Stimulated activated CD8-positive, alpha-beta memory T cell treated with anti-CD3 and anti-CD28 coated beads, Interleukin-15, amount 100 ng/mL, for 1 hour (primary cell): ENCODE measurements at places on chromosomes 6 and 20.

- DNase-seq: no peak
These were observed 18.7 kb upstream of the YWHAB start for GRCh38 chr20:44866703-44867335.

DNA sequence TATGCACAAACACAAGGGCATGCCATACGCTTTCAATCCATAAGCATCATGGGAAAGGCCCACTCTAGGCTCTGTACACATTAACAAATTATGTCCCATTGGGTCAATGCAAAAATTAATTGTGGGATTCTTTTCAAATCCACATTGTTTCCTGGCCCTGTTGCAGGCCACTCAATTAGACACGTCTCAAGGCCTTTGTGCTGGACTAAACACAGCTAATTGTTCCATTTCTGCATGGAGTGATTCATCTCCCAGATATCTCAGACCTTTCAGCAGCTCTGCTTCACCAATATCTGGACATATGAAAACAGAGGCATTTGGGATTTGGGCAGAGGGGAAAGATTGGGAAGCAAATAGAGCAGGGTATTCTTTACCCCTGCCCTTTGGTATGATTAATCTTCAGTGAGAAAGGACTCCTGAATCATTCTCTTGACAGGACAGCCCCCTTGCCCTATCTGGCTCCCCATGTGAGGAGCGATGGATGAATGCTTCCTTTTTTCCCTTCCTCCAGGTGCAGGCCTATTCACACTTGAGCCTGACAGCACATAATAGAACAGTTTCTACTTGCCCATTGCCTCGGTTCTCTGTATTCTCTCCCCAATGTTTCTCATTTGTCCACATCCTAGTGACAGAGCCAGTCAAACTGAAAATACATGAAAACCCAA lies 547.6 kb downstream of the HAO1 start:
- DNase-seq: no peak

DNA sequence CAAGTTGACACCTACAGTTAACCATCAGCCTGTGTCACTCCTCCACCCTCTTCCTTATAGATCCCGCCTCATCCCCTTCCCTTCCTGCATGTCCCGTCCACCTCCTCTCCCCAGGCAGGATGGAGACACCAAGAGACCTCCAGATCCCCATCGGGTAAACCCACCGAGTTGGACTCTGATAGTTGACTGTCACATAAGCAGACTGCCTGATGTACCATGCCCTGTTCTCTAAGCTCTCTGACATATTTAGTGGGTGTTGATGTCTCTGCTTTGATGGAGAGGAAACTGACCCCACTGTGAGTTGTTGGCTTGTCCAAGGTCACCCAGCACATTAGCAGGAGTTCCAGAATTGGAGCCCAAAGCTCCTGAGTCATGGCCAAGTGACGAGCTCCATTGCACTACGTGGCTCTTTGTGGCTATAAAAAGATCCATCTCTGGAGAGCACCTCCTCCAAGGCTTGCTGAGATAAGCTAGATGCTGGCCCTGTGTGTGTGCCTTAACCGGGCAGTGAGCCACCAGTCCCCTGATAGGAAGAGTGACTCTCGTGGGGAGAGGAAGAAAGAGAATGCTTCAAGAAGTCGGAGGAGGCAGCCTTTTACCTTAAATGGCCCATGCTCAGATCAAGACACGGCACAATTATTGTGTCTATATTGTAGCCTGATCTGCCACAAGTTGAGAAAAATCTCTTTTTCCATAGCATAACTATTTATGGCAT lies 236.0 kb upstream of the ECI2 start:
- DNase-seq: no peak

DNA sequence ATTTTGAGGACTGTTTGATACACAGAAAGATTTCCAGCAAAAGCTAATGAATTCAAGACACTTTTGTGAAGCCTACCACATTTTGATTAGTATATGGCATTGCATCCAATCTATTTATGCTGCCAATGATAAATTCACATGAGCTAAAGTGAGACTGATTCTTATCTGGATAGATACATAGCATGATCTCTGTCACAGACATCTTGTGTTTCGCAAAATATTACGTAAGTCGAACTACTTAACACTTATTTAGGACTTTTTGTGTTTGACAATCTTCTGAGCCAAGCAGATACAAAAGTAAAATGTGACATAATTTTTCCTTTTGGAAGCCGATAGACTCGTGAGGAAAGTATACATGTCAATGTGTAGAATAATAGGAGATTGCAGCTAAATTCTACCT lies 251.6 kb downstream of the HACE1 start:
- no peak for DNase-seq

DNA sequence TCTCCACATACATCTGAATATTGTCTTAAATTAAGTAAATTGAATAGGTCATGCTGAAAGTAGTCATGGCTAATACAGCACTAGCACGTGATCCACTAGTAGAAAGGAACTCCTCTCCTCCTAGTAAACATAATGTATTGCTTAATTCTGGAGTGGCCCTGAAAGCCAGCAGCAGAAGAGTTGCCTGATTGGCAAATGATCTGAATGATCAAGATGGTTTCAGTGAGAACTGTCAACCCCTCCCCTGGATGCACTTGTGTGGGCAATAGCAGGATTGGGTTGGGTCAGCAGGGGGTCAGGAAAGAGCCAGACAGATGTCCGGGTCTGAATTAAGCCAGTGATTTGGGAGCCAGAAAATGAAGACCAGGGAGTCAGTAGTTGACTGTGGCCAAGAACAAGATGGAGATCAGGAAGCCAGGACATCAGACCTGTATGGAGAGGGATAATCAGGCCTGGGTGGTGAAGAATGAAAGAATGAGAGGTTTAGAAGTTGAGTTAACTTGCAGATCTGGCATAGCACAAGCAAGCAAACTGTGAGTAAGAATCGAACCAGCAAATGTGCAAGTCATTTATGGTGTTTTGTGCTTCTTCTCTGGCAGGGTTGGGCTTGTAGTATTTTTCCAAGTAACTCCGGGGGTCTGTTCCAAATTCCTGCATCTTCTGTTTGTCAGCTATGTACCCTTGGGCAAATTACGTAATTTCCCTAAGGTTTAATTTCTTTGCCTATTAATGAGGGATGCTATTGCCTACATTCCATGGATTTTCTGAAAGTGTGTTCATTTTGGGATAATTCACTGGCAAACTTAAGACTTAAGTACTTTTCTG lies 304.9 kb downstream of the CD109 start:
- DNase-seq: no peak

DNA sequence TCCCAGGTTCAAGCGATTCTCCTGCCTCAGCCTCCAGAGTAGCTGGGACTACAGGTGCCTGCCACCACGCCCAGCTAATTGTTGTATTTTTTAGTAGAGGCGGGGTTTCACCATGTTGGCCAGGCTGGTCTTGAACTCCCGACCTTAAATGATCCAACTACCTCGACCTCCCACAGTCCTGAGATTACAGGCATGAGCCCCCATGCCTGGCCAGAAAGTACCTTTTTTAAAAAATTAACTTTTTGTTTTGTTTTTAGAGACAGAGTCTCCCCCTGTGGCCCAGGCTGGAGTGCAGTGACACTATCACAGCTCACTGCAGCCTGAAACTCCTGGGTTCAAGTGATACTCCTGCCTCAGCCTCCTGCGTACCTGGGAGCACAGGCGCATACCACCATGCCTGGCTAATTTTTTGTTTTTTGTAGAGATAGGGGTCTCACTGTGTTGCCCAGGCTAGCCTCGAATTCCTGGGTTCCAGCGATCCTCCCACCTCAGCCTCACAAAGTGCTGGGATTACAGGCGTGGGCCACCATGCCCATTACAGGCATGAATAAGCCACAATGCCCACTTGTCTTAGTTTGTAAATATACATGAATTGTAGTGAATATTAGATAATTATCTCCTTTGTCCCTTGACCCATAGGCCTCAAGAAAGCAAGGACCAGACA lies 17.4 kb upstream of the EEF1A1 start:
- DNase-seq: no peak

- DNase-seq: no peak
These were observed 118.8 kb downstream of the RALGAPA2 start for GRCh38 chr20:20593447-20594170.

DNA sequence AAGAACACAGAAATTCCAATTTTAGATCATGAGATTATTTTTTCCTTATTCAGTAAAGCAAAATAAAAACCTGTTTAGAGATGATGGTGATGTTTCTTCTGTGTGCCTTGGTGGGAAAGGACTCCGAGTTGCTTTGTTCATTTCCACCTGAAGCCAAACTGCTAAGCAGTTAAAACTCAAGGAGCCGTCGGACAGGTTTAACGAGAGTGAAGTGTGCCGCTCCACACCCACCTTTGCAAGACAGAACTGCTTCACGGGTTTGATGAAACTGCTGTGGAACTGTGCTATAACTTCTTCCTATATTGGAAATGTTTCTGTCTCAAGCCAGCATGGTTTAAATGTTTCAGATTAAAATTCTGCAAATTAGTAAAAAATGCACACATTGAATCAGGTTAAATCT lies 9.2 kb upstream of the DSP start:
- DNase-seq: no peak

DNA sequence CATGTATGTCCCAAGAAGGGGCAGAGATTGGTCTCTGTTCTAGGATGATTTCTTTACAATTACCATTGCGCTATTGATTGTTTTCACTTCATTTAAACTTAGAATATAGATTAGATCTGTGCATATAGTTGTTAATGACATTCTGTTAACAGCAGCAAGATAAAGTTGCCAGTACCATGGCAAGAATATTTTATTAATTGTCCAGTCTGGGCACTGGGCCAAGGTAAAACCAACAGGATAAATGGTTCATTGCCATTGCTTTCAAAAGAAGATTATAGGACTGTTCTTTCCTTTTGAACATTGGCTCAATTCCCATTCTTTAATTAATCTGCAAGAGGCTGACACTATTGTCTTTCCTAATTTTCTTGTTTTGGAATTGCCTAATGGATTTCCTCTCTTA lies 592.4 kb downstream of the RFPL4B start:
- DNase-seq: no peak

GRCh38 chr6:88683734-88684133 lies 279.7 kb downstream of the RNGTT start:
- DNase-seq: no peak

- DNase-seq: no peak
These were observed 396.5 kb downstream of the RNGTT start for GRCh38 chr6:88566746-88567534.

- DNase-seq: no peak
These were observed 88.9 kb downstream of the GINS1 start for GRCh38 chr20:25496165-25496967.

DNA sequence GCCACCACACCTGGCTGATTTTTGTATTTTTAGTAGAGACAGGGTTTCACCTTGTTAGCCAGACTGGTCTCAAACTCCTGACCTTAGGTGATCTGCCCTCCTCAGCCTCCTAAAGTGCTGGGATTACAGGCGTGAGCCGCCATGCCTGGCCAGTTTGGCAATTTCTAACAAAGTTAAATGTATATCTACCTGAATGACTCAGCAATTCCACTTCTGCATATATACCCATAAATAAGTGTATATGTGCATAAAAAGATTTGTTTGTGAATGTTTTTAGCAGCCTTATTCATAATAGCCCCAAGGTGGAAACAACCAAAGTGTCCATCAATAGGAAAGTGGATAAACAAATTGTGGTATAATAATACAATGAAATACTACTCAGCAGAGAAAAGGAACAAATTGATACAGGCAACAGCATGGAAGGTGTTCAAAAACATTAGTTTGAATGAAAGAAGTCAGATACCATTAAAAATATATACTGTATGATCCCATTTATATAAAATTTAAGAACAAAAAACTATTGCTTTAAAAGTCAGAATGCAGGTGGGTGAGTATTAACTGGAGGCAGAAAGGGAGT lies 44.3 kb upstream of the KIF13A start:
- DNase-seq: no peak

- no peak for DNase-seq
These were observed 834 bp upstream of the CTSZ start for GRCh38 chr20:59007665-59008511.

GRCh38 chr6:113181164-113181563 lies 676.0 kb upstream of the MARCKS start:
- no peak for DNase-seq

GRCh38 chr6:89204096-89204495 lies 13.1 kb downstream of the GABRR1 start:
- DNase-seq: no peak

GRCh38 chr20:59378966-59379365 lies 78.6 kb downstream of the EDN3 start:
- DNase-seq: no peak

GRCh38 chr20:53872561-53873229 lies 197.7 kb downstream of the BCAS1 start:
- DNase-seq: no peak

- DNase-seq: no peak
These were observed 29.9 kb downstream of the SEL1L2 start for GRCh38 chr20:13960525-13960924.

- DNase-seq: peak; percentile 42
These were observed 63.6 kb downstream of the HUS1B start for GRCh38 chr6:593139-593906.

GRCh38 chr6:127949251-127949650 lies 48.4 kb upstream of the THEMIS start:
- DNase-seq: no peak

- no peak for DNase-seq
These were observed 137.2 kb downstream of the EDN3 start for GRCh38 chr20:59437601-59438031.
